Stimulated activated CD8-positive, alpha-beta memory T cell treated with anti-CD3 and anti-CD28 coated beads, Interleukin-4, amount 100 ng/mL, for 1 hour (primary cell): ENCODE measurements at places on chromosomes 6 and 20.

- DNase-seq: no peak
Observed at GRCh38 chr6:153580776-153581175, 449.7 kb upstream of the RGS17 start.

GRCh38 chr20:24783631-24784492, 165.2 kb upstream of the CST7 start:
- DNase-seq: no peak

DNA sequence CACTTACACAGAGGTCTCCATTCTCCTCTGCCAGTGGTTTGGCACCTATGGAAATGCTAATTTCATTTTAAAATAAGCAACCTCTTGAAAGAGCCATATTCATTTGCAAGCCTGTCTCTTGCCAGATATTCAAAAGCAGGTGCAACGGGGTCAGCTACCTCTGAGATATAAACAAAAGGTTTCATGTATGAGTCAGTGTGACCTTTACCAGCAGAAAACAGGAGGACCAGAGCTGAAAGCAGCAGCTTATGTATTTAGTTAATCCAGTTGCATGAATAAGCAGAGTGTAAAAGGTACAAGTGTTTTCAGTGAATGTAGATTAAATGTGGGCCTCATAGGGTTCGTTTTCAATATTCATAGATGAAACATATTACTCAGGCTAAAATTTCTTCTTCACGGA, 56.0 kb downstream of the TENT5A start:
- no peak for DNase-seq

DNA sequence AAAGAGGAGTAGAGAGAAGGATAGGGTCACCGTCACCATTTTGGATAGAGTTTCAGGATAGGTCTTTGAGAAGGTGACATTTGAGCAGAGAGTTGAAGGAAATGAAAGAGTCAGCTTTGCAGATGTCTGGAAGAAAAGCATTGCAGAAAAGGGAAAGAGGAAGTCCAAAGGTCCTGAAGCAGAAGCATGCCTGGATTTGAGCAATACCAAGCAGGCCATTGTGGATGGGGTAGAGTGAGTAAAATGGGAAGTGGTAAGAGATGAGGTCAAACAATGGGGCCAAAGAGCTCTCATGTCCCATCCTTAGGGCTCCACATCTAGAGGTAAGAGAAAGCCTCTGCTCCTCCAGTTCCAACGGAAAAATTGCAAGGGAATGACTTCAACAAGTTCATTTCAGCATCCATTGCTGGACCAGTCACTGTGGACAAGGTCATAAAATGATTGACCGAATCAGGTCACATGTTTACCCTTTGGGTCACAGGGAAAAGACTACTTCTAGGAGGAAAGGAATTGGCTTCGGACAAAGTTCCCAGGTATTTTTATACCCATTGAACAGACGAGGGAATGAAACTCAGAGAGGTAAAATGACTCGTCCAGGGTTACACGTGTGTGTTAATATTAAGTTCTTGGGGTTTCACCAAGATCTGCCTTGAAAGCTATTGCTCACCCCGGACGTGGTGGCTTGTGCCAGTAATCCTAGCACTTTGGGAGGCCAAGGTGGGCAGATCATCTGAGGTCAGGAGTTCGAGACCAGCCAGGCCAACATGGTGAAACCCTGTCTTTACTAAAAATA, 6.6 kb upstream of the SAMHD1 start:
- no peak for DNase-seq

GRCh38 chr6:34011264-34011663, 134.6 kb downstream of the GRM4 start:
- no peak for DNase-seq

DNA sequence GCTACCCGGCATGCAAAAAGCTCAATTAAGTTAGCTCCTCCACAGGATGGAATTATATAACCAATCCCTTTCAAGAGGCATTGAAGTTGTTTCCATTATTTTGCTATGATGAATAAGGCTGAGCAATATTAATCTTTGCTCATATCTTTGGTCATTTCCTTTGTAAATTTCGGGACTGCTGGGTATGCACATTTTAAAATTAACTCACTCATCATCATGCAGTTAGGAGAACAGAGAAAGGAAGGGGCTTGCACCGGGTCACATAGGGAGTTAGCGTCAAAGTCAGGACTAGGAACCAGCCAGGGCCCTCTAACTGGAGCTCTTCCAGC, 430 bp upstream of the FAM110A start:
- no peak for DNase-seq

GRCh38 chr6:167045828-167046580, 46.8 kb downstream of the CEP43 start:
- no peak for DNase-seq

DNA sequence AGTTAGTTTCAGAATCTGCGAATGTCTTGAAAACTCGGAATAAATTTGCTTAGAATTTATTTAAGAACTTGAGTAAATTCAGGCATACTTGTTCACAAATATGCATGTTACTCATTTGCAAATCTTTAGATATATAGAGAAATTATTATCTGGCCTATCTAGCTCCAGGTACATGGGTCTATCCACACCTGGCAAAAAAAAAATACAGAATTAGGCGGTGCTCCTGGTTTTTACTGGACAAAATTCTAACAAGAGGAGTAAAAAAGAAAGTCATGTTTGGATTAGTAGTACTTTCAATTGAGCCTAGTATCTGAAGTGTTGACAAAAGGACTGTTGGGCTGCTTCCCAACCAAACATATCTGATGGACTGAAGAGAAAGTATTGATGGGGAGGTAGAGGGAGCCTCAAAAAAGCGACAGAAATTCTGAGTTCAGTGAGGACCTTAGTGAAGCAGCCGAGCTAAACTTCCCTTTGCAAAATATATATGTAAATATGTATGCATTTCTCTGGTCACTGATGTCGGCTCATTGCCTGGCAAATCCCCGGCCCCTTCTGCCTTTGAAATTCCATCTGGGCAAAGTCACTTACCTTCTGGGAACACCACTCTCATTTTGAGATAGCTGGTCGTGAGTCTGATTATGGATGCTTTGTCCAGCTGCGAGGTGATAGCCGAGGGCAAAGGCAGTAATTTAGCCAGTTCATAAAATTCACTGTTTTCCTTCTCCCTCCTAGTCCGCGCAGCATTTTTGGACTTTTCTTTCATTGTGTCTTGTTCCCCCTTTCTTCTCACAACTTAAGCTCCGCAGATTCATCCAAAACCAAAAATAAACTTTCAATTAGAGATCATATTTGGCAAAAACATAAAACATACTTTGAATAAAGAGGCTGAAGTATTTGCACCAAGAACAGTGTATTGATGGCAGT, 1.8 kb downstream of the SIM1 start:
- no peak for DNase-seq

DNA sequence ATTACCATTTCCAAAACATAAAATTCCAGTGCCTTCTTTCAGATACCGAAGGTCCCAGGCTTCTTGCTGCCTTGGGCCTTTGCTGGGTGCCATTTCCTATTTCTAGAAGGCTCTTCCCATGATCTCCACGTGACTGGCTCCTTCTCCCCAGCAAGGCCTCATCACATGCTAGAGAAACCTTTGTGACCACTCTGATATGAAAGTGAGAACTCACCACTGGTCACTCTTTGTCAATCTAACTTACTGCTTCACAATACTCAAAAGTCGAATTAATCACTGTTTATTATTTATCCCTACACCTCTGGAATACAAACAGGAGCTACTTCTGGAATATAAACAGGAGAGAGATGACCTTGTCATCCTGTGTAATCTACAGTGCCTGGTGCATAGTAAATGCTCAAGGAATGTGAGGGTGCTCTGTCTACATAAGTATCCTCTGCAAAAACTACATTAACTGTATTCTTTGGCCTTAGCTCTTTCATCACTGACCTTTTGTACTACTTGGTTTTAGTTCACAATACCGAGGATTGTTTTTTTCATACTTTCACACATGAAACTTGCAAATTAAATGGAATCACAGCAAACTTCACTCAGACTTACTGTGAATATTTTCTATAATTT, 1.6 kb downstream of the STX7 start:
- no peak for DNase-seq

- no peak for DNase-seq
Observed at GRCh38 chr6:13354331-13355042, 26.1 kb upstream of the TBC1D7 start.

DNA sequence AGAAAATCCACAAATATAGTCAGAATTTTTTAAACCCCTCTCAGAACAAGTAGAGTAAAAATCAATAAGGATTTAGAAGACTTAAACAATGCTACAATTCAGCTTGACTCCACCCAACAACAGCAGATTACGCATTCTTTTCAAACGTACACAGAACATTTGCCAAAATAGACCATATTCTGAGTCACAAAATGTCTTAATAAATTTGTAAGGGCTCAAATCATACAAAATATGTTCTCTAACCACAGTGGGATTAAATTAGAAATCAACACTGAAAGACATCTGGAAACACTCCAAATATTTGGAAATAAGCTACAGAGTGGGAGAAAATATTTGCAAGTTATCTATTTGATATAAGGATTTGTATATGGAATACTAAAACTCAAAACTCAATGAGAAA, 164.2 kb upstream of the AKAP12 start:
- no peak for DNase-seq

DNA sequence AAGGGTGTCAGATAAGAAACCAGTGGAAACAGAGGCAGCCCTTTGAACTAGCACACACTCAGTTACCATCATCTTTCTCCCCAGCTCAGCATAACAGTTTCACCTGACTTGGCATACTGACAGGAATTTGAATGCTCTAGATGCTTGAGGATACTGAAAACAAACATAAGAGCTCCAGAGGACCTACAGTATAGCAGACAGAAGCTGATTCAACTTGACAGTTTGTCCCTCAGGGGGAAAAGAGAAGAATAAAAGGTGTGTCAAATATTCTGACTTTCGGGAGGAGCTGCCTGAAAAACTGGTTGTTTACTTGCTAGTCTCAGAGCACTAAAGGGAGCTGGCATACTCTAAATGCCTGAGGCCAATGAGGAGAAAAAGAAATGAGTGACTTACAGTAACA, 35.1 kb downstream of the EYS start:
- DNase-seq: no peak

DNA sequence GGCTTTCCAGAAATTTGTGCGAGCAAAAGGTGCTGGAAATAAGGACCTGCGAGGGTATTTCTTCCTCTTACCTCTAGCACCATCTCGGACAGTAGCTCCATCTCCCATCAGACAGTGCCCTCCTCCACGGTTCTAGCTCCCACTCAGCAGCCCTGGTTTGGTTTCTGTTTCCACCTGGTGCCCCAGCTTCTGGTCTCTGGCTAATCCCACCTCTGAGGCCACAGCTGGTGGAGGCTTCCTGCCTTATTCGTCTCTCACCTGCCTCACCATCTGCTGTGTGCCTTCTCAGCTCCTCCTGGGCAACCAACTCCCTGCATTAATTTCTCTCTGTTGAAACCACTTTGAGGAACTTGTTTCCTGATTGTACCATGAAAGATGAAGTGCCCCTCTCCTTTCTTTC, 162.4 kb upstream of the CDYL start:
- DNase-seq: no peak

- DNase-seq: no peak
Observed at GRCh38 chr6:74853991-74854390, 351.9 kb downstream of the COL12A1 start.

- no peak for DNase-seq
Observed at GRCh38 chr6:112522587-112522986, 175.5 kb downstream of the RFPL4B start.

GRCh38 chr6:31308050-31308844, 36.4 kb upstream of the HLA-C start:
- DNase-seq: peak; percentile 35

- no peak for DNase-seq
Observed at GRCh38 chr20:8720089-8720488, 348.8 kb upstream of the PLCB4 start.

GRCh38 chr20:46610145-46610544, 41.1 kb downstream of the SLC13A3 start:
- DNase-seq: no peak

DNA sequence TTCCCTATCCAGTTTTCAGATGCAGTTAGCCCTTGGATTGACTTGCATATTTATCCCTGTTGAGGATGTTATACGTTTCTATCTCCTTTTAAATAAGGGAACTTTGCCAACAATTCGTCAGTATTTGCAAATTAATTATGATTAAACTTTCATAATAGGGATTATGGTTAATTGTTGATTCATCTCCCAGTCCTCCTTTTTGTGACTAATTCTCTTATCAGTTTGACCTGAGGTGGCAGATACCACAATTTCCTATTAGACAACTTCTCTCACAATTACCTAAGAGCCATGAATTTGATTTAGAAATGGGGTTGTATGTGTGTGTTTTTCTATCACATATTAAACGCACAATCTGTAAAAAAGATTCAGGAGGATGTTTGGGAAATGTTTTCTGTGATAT, 172.9 kb downstream of the LAMA2 start:
- DNase-seq: no peak

DNA sequence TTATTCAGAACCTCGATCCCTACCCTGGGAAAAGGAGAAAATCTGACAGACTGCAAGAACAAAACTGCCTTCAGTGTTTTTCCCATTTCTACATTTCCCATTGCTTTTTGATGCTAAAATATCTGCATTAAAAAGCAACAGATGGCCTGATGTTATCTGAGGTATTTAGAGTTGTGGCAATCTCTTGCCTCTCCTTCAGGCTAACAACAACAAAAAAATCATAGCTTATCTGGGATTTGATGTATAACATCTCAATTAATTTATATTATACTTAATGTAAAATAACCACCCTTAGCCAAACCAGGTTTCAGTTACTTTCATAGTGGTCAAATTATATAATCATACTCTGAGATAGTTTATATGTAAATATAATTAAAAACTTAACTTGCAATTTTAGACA, 15.8 kb upstream of the GABRR2 start:
- DNase-seq: no peak

DNA sequence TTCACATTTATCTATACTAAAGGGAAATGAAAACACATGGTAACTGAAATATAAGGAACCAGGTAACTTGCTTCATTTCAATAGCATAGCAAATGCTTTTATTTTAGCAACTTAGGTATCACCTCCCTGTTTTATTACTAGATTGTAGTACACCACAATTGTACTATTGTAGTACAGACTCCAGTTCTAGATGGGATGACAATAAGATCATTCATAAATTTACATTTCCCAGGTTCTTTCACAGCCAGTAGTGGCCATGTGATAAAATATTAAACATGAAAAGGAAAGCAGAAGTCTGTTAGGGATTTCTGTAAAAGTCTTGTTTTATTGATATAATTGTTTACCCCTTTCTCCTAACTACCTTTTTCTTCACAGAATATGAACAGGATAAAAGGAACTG, 97.2 kb downstream of the LMBRD1 start:
- no peak for DNase-seq

DNA sequence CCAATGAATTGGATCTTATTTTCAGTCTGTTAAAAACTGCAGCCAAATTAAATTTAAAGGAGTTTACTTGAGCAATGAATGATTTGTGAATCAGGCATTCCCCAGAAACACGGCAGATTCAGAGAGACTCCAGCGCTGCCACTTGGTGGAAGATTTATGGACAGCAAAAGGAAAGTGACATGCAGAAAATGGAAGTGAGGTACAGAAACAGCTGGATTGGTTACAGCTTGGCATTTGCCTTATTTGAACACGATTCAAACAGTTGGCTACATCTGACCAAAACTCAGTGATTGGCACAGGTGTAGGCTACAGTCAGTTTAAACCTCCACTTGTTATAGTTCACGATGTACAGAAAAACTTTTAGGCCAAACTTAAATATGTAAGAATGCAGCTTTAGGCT, 257.6 kb upstream of the IMPG1 start:
- DNase-seq: no peak

- DNase-seq: no peak
Observed at GRCh38 chr6:95690328-95690727, 113.0 kb downstream of the MANEA start.
